ENCODE measurements at places on chromosomes 2 and 18.

DNA sequence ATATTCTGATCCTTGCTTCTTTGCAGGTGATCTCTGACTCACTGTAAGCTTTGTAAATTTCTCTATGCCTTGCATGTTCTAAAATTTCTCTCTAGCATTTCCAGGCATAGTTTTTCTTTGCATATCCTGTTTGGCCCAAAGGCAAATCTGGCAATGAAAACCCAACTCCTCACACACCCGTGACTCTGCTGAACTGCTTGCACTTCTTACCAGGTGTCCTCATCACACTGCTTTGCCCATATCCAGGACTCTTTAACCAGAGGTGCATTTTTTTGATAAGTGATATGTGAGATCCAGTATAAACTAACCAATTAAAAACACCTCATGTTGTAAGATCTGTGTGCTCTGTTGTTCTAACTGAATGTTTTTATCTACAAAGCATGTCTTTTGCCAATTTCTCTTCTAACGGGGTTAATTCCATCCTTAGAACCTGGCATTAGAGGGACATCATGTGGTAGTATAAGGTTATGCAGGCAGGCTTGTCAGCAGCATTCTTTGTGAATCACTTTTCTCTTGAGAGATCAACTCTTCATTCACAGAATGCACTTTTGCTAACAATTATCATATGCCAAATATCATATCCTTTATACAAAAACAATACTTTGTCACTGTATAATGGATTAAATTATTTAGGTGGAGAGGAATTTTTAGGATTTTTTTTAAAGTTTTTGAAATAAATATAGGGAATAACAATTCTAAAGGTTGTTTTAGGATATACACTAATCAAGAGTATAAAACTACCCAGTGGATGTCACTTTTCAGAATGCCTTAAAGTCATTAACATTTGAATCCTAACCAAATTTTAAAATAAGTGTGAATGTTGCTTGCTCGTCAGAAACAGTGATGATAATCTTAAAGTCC, 20.8 kb upstream of the TMX3 start:
- H3K4me1 ChIP-seq, result no peaks in the 10 kb centered on the region
- no peak overlapping the region for H3K27ac ChIP-seq
- H3K4me3 ChIP-seq, result no peak overlapping the region
- no peak for DNase-seq

DNA sequence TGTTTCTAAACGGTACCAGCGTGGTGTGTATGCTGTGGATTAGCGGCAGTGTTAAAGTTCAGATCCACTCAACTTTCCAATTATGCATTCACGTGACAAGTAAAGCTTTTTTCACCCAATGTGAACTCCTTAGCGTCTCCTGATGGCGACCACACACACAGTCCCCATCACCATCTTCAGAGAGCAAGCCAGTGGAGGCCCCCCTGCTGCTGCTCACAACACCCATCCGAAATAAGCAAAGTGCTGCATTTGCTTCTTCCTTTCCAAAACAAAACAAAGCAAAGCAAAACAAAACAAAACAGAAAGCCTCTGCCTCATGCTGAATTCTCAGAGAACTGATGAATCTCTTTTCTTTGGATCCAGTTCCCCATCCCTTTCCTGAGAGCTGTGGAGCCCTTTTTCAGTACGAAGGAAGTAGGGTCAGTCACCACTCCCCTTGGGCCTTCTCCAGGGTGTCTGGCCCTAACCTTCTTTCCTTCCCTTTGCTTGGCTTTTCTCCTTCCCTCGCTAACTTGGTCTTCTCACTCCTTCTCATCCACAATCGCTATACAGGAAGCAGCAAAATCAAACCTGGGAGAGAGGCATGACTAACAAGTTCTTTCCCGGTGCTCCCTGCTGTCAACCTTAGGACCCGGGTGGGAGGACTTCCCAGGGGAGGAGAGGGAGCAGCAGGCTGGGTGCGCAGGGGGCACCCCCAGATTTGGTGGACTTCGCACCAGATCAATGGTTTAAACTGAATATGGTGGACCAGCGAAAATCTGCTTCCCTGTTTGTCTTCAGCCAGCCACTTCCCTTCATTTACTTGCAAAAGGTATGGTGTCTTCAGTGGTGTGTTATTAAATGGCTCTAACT, 56.0 kb downstream of the NRP2 start:
- H3K27me3 ChIP-seq, result no peaks in the 10 kb centered on the region
- H3K4me1 ChIP-seq, result peaks cover 20% of the 10 kb centered on the region
- H3K36me3 ChIP-seq, result no peaks in the 10 kb centered on the region
- H3K27ac ChIP-seq, result peak overlapping the region; percentile 62
- DNase-seq, result no peak

DNA sequence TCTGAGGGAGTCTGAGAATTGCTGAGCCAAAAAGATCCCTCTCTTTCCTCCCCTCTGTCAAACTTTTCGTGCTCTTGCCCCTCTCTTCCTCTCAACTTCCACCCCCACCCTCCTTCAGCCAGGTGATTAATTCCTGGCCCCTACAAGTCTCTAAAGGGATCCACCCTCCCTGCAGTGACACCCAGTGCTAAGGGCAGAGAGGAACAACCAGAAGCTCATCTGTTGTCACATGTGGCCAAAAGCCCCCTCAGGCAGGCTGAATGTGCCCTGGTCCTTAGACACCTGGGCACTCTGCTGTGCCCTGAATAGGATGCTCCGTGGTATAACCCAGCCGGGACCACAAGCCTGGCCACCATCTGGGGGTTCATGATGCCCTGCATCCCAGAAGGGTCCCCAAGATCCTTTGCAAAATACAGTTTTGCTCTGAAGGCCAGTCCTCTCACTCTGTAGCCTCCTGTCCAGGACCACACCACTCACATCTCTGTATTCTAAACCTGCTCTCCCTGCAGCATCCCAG, 234.4 kb downstream of the BCL11A start:
- H3K27me3 ChIP-seq, result peaks cover 2% of the 10 kb centered on the region
- no peak overlapping the region for H3K4me3 ChIP-seq
- H3K27ac ChIP-seq, result no peak overlapping the region
- DNase-seq, result no peak
- peaks cover 49% of the 10 kb centered on the region for H3K4me1 ChIP-seq

GRCh38 chr18:50806208-50806616, 13.6 kb downstream of the MRO start:
- H3K4me3 ChIP-seq, result no peak overlapping the region
- peaks cover 20% of the 10 kb centered on the region for H3K27me3 ChIP-seq
- H3K36me3 ChIP-seq, result no peaks in the 10 kb centered on the region

DNA sequence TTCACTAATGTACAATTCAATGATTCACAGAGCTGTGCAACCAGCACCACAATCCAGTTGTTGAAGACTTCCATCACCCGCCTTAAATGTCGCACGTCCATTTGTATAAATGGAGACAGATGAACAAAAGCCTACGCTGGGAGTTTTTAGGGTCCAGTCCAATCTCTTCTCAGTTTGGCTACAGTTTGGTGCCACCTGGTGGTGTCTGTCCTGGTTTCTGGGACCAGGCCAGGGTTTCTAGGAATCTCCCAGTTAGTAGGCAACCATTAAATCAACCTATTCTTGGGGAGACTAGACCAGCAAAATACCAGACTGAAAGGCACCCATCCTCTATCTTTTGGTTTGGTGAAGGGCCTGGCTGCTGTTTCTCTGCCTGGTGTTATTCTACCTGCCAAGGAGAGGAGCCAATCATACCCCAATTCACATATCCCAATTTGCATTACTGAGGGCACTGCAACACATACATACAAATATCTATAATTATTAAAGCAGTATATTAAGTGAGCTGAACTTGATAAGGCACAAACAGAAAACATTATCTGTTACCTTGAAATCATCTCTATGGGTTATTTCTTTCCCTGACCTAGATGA, 3.2 kb upstream of the DDX1 start:
- peaks cover 10% of the 10 kb centered on the region for H3K4me1 ChIP-seq
- no peaks in the 10 kb centered on the region for H3K27me3 ChIP-seq
- no peaks in the 10 kb centered on the region for H3K36me3 ChIP-seq
- DNase-seq, result peak; percentile 35
- no peak overlapping the region for H3K27ac ChIP-seq

GRCh38 chr2:180707884-180708205, 272.6 kb upstream of the UBE2E3 start:
- H3K27me3 ChIP-seq, result no peaks in the 10 kb centered on the region
- no peak overlapping the region for H3K27ac ChIP-seq
- H3K4me1 ChIP-seq, result peaks cover 1% of the 10 kb centered on the region
- H3K4me3 ChIP-seq, result no peak overlapping the region
- DNase-seq, result no peak

DNA sequence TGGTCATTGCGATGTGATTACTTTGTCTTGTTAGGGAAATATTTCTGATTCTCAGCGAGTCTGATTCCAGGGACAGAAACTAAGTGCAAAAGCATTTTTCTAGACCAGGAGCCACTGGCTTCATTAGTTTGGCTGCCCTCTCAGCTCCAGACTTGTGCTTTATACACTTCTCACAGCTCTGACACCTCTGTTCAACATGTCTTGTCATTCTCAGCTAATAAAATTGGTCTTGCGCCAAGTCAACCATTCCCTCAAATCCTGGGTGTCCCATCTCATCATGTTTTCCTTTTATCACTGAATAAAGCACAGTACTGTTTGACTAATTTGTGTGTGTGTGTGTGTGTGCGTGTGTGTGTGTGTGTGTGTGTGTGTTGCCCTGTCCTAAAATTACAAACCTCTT, 215.5 kb upstream of the EPHA4 start:
- no peak overlapping the region for H3K4me3 ChIP-seq
- no peak overlapping the region for H3K27ac ChIP-seq
- H3K36me3 ChIP-seq, result no peaks in the 10 kb centered on the region
- no peaks in the 10 kb centered on the region for H3K27me3 ChIP-seq

DNA sequence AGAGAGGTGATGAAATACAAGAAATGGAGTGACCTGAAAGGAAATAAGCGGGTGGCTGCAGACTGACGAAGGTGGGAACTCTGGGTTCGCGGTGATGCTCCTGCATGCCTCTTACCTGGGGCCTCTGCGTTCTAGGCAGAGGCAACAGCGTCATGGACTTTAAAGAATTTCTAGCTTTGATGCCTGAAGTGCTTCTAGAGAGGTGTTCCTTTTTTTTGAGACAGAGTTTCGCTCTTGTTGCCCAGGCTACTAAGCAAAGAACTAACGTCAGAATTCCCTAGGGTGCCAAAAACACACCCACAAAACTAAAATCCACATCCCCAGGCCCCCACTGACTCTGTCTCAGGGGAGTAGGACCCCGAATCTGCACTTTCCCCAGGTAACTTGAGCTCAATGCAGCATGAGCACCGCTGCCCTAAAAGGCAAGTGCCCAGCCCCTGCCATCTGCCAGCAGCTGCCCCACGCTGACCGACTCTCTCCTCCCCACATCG, 110.5 kb upstream of the ID2 start:
- peaks cover 45% of the 10 kb centered on the region for H3K4me1 ChIP-seq
- no peak overlapping the region for H3K4me3 ChIP-seq
- peaks cover under 1% of the 10 kb centered on the region for H3K27me3 ChIP-seq
- peak overlapping the region; percentile 66 for H3K27ac ChIP-seq
- H3K36me3 ChIP-seq, result no peaks in the 10 kb centered on the region

GRCh38 chr18:66900837-66901236, 296.9 kb upstream of the CDH19 start:
- H3K4me3 ChIP-seq, result no peak overlapping the region
- H3K27me3 ChIP-seq, result no peaks in the 10 kb centered on the region
- H3K4me1 ChIP-seq, result no peaks in the 10 kb centered on the region
- no peak for DNase-seq

GRCh38 chr2:229566370-229566769, 148.0 kb downstream of the DNER start:
- H3K4me3 ChIP-seq, result no peak overlapping the region
- DNase-seq, result no peak
- no peak overlapping the region for H3K27ac ChIP-seq
- H3K4me1 ChIP-seq, result no peaks in the 10 kb centered on the region
- no peaks in the 10 kb centered on the region for H3K36me3 ChIP-seq

GRCh38 chr2:26745609-26746327, 18.3 kb upstream of the SLC35F6 start:
- H3K36me3 ChIP-seq, result no peaks in the 10 kb centered on the region
- peaks cover 6% of the 10 kb centered on the region for H3K27me3 ChIP-seq
- no peak overlapping the region for H3K27ac ChIP-seq
- peaks cover 12% of the 10 kb centered on the region for H3K4me1 ChIP-seq

DNA sequence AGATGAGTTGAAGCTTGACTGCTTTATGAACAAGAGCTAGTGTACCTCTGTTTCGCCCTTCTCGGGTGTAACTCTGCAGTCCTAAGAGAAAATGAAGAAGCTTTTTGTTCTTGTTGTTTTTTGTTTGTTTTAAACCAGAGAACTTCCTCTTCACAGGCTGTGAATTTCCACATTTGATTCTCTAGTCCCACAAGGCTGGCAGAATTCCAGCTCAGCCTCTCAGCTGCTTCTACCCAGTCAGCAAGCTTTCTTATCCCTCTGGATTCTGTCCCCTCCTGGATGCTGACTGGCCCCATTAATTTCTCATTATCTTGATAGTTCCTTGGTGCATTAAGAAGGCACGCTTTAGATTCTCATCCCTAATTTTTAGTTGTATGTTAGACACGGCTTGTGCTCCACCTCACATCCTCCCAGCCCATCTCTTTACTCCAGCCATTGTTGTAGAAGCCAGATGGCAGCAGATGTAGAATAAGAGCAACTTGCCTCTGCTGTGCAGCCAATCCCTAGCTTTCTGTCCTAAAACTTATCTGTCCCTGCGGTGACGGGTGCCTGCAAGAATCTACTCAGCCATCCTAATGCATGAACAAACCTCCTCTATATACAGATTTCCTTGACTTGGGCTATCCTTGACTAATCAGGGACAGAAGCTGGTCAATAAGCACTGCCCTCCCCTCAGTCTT, 12.3 kb upstream of the RESP18 start:
- no peak for DNase-seq
- peaks cover 28% of the 10 kb centered on the region for H3K27me3 ChIP-seq
- peaks cover under 1% of the 10 kb centered on the region for H3K4me1 ChIP-seq
- no peaks in the 10 kb centered on the region for H3K36me3 ChIP-seq
- H3K27ac ChIP-seq, result no peak overlapping the region
- H3K4me3 ChIP-seq, result no peak overlapping the region

- H3K27me3 ChIP-seq, result peaks cover 3% of the 10 kb centered on the region
- H3K27ac ChIP-seq, result no peak overlapping the region
- H3K4me1 ChIP-seq, result peaks cover 9% of the 10 kb centered on the region
- no peak for DNase-seq
- H3K36me3 ChIP-seq, result no peaks in the 10 kb centered on the region
Measured at GRCh38 chr18:45755934-45756333, 32.0 kb downstream of the SLC14A1 start.
